ENCODE measurements at places on chromosomes 5 and 9. TPM values are rescaled to one million over a fixed set of nuclear protein-coding genes. Genes with fewer than 3 reads are reported as not detected.

PRDM9 gene
- not detected for total RNA-seq

ADGRV1 gene
- total RNA-seq, result 24.6 TPM

PCDHAC1 gene
- total RNA-seq, result 10.1 TPM

IFNE gene
- total RNA-seq, result 2.0 TPM

DNA sequence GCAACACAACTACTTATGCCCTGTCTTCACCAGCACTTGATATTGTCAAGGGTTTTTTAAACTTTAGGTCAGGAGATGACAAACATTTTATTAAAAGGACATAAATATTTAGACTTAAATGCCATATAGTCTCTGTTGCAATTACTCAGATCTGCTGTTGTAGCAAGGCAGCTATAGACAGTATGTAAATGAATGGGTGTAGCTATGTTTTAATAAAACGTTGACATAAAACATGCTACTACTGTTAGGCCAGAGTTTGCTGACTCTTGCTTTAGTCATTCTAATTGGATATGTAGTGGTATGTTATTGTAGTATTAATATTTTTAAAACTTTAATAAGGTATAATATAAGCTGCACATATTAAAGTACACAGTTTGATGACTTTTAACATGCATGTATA, 27.7 kb downstream of the ZNF131 start:
- peaks cover 26% of the 10 kb centered on the region for H3K36me3 ChIP-seq
- H3K27ac ChIP-seq, result no peak overlapping the region
- H3K4me1 ChIP-seq, result no peaks in the 10 kb centered on the region
- DNase-seq, result no peak
- no peaks in the 10 kb centered on the region for H3K27me3 ChIP-seq

DNA sequence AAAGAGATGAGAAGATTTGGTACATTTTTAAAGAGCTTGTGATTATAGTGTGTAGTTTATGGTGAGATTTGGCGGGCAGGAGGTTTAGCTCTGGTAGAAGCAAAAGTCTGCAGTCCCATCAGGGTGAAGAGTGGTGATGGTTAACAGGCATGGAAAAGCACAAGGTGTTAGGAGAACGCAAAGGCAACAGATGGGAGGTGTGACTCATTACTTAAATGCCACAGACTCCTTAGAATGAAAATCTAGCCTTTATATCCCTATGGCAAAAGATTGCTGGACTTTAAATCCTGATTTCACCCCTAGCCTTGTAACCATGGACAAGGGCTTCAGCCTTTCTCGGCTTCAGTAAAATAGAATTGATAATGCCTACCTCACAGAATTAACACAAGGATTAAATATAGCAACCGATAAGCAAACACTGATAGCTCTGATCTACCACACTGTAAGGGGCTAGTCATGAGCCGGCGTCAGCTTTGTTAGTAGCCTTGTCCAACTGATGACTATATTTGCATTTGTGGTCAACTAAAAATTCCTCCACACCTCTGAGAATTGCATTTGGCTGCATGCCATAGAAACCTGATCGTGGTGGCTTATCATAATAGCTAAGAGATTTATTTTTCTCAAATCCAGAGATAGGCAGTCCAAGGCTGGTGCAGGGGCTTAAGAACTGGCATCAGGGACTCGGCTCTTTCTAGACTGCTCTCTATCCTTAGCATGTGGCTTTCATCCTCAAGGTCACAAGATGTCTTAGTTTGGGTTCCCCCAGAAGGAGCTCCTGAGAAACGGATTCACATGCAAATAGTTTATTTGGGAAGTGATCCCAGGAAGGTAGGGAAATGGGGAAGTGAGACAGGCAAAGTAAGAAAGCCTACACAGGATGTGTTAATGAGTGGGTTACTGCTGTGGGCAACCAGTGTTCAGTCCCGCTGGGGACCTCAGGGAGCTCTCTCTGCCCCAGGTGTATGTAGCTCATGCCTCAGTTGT, 19.6 kb downstream of the MFAP3 start:
- no peaks in the 10 kb centered on the region for H3K27me3 ChIP-seq
- peaks cover 12% of the 10 kb centered on the region for H3K36me3 ChIP-seq
- no peak for DNase-seq
- H3K27ac ChIP-seq, result no peak overlapping the region
- peaks cover 4% of the 10 kb centered on the region for H3K4me1 ChIP-seq

GRCh38 chr5:760363-761058, 24.0 kb downstream of the ZDHHC11B start:
- no peak overlapping the region for H3K27ac ChIP-seq
- H3K36me3 ChIP-seq, result no peaks in the 10 kb centered on the region
- H3K27me3 ChIP-seq, result peaks cover 14% of the 10 kb centered on the region
- no peak for DNase-seq
- peaks cover 4% of the 10 kb centered on the region for H3K4me1 ChIP-seq
- no peak overlapping the region for H3K4me3 ChIP-seq

COL15A1 gene
- 51.0 TPM for total RNA-seq

- no peak overlapping the region for H3K27ac ChIP-seq
- DNase-seq, result no peak
- peaks cover 14% of the 10 kb centered on the region for H3K4me1 ChIP-seq
- H3K4me3 ChIP-seq, result no peak overlapping the region
- no peaks in the 10 kb centered on the region for H3K27me3 ChIP-seq
Measured at GRCh38 chr9:35798658-35799374, 7.4 kb downstream of the NPR2 start.

DNA sequence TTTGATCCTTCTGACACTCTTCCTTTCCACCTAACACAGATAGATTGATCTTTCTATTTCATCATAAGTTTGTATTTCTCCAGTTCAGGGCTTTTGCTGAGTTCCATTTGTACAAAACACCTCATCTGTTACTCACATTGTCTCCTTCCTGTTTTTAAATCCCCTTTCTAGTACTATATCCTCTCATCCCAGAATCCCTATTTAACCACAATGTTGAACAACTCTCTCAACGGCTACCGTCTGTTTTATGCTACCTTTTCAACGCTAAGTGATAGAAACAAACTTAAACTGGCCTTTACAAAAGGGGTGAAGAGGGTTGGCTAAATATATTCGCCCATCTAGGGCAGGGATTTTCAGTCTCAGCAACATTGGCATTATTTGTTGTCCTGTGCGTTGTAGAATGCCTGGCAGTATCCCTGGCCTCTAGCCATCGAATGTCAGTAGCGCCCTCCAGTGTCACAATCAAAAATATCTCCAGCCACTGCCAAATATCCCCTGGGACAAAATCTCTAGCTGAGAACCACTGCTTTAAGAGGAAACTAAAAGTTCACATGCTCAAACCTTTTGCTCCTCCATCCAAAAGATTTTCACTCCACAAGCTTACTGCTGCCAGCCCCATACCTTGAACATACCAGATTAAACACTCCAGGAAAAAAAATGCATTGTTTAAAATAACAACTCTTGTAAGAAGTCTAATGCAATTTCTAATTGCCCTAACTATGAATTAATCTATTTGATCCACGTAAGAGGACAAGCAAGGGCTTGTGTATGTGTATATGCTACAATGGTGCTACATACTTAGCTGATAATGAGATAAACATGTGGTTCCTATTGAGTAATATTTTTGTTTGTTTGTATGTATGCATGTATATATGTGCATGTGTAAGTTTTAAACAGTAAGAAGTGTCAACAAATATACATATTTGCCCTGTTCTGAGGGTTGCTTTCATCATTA, 344.0 kb downstream of the PTPRD start:
- H3K4me1 ChIP-seq, result peaks cover 13% of the 10 kb centered on the region
- H3K36me3 ChIP-seq, result peaks cover 3% of the 10 kb centered on the region
- DNase-seq, result no peak
- no peaks in the 10 kb centered on the region for H3K27me3 ChIP-seq
- no peak overlapping the region for H3K4me3 ChIP-seq
- no peak overlapping the region for H3K27ac ChIP-seq

- no peak overlapping the region for H3K27ac ChIP-seq
- no peaks in the 10 kb centered on the region for H3K27me3 ChIP-seq
Measured at GRCh38 chr5:79800979-79801827, 111.6 kb downstream of the CMYA5 start.

HSD17B3 gene
- 0.75 TPM for total RNA-seq

- DNase-seq, result no peak
- no peaks in the 10 kb centered on the region for H3K4me1 ChIP-seq
- H3K27me3 ChIP-seq, result no peaks in the 10 kb centered on the region
- no peak overlapping the region for H3K27ac ChIP-seq
- no peaks in the 10 kb centered on the region for H3K36me3 ChIP-seq
- no peak overlapping the region for H3K4me3 ChIP-seq
Measured at GRCh38 chr5:95163079-95163478, 121.8 kb downstream of the MCTP1 start.

DNA sequence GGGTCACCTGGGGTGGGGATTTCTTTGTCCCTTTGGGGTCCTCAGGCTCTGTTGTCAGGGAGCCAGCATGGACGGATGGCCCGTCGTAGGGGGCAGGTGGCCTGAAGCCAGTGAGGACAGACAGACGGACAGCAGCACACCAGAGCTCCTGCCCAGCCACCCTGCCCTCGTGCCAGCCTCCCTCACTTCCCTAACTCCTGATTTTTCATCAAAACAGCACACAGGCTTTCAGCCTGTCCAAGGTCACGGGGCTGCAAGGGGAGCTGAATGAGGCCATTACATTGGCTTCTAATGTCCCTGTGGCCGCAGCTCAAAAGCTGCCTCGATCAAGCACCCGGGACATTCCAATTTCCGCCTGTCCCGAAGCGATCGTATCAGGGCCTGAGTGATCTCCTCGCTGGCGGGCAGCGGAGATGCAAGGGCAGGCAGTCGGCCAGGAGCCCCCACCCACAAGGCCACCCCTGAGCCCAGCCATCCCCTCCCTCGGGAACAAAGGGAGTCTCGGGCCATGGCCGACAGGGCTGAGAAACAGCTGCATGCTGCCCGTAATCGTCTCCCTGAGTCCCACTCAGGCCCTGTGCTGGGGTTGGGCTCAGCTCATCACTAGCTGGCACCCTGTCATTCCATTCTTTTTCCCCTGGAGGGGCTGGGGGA, 50.5 kb upstream of the RNU6ATAC start:
- H3K27me3 ChIP-seq, result no peaks in the 10 kb centered on the region
- no peaks in the 10 kb centered on the region for H3K36me3 ChIP-seq
- peak overlapping the region; percentile 25 for H3K27ac ChIP-seq
- DNase-seq, result no peak
- peaks cover 29% of the 10 kb centered on the region for H3K4me1 ChIP-seq
- H3K4me3 ChIP-seq, result no peak overlapping the region

DNA sequence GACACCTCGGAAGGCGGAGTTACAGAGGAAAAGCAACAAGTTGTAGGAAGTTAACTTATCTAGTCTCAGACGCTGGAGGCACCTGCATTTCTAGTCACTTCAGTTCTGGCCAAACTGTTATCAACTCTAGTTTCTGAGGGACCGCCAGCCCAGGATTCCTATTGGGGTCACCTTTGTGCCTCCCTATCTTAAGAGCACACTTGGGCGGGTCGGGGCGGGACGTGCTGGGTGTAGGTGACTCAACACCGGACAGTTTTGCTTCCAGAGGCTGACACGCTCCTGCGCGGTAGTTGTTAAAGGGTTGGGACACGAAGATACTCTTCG, 679 bp upstream of the KDM4C start:
- H3K27ac ChIP-seq, result peak overlapping the region; percentile 99
- no peak for DNase-seq
- H3K36me3 ChIP-seq, result no peaks in the 10 kb centered on the region
- no peaks in the 10 kb centered on the region for H3K27me3 ChIP-seq
- H3K4me3 ChIP-seq, result peak overlapping the region; percentile 86
- H3K4me1 ChIP-seq, result peaks cover 8% of the 10 kb centered on the region

GRCh38 chr9:18976709-18977531, 56.1 kb downstream of the SAXO1 start:
- no peak for DNase-seq
- H3K4me3 ChIP-seq, result peak overlapping the region; percentile 3
- H3K36me3 ChIP-seq, result no peaks in the 10 kb centered on the region
- H3K4me1 ChIP-seq, result peaks cover 53% of the 10 kb centered on the region
- peaks cover under 1% of the 10 kb centered on the region for H3K27me3 ChIP-seq
- H3K27ac ChIP-seq, result peak overlapping the region; percentile 93

DNA sequence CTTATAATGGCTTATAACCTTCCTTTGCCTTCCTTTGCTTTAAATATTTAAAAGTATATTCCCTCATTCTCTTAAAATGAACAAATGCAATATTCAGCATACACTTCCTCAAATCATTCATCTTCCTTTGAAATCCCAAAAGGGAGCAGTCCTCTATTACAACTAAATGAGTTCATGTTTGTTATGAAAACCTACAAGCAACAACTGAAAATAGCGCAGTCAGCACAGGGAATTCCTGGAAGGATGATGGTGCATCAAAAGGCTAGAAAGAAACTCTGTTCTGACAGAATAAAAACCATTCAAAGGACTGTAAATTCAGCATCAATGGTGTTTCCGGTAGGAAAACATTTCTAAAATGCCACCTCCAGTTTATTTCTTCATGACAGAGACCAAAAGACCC, 3.3 kb downstream of the NR6A1 start:
- no peak overlapping the region for H3K4me3 ChIP-seq
- H3K27me3 ChIP-seq, result peaks cover 23% of the 10 kb centered on the region
- H3K36me3 ChIP-seq, result no peaks in the 10 kb centered on the region
- H3K27ac ChIP-seq, result no peak overlapping the region
- DNase-seq, result no peak

Measured in mesothelial cell of epicardium (in vitro differentiated cells).